Activated naive CD4-positive, alpha-beta T cell treated with Interleukin-2 at 50 U/mL for 16 hours (primary cell): ENCODE measurements at places on chromosomes 7 and 10.
A peak's percentile ranks its signal among the peaks of the same experiment; 100 is the strongest.

GRCh38 chr10:109071539-109071938 is 851.8 kb downstream of the XPNPEP1 start:
- DNase-seq: no peak

DNA sequence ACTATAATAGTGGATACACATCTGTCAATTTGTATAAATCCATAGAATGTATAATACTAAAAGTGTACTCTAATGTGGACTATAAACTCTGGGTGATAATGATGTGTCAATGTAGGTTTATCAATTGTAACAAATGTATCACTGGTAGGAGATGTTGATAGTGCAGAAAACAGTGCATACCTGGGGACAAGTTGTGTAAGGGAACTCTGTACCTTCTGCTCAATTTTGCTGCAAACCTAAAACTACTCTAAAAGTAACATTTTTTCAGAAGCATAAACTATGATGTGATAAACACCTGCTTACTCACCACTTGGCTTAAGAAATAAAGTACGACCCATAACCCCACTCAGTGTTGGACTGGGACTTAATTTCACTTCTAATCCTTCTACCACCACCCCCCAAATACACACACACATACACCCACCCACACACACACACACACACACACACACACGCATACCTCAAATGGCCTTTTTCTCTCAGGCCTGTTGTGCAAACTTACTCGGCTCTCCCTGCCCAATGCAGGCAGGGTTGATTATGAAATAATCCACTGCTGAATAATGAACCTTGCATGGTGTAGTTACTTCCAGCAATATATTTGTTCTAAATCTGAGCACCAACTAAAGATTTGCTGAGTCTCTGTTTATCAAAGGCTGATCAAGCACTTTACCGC is 154.1 kb upstream of the KMT2E start:
- DNase-seq: no peak

- no peak for DNase-seq
These were observed 190.8 kb downstream of the TRIL start for GRCh38 chr7:28767356-28767755.

GRCh38 chr7:35694161-35694783 is 663 bp downstream of the HERPUD2 start:
- no peak for DNase-seq

GRCh38 chr7:158606671-158607424 is 19.2 kb upstream of the PTPRN2 start:
- no peak for DNase-seq

GRCh38 chr7:90797596-90797995 is 201.5 kb downstream of the CDK14 start:
- no peak for DNase-seq

DNA sequence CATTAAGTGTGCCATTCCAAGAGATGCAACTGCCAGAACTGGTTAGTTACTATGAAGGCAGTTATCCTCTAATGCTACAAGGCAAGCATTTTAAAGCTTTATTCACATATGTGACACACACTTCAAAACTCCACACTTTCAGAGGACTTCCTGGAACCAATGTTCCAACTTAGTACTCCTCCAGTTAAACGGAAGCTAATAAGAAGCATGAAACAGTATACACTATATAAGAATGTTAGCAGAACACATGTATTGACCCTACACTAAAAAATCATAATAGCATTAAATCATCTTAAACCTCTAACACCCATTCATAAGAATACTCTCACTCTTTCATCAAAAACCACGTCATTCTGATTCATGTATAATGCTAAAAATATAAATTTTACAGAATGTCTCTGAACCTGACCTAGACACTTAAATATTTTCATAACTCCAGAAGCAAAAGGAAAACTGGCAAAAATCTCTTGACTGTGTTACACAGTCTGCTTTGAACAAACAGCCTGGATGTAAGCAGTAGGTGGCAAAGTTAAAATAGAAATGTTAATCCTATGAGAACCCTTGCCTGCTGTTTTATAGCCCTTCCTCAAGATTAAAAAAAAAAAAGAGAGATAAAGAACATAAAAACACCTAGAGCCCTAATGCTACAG is 135.0 kb downstream of the SEMA3C start:
- no peak for DNase-seq

DNA sequence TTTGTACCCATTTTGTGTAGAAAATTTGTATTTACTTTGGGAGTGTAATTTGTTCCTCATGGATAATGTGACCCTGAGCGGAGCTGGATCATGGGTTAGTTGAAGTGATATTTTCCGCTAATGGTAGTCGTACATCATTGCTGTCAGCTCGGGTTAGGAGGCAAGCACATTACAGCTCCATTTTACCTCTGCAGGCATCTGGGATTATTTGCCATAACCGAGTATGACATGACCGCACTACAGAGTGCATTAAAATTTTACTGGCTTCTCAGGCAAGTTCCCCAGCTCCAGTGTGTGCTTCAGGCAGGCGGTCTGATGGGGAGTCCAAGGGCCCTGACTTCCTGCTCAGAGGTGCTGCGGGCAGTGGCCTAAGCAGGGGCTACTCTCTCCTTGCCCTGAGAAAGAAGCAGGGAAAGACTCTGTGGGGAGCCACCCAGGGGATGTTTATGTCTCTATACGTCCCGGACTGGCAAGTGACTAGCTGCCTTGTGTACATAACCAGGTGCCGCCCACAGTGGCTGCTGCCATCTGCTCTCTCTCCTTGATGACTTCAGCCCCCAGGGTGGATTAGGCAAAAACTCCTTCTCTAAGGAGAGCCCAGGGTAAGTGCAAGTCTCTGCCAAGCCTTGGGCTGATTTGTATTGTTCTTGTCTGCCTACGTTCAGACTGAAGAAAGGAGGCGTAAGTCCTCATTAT is 685.3 kb upstream of the GALNT17 start:
- no peak for DNase-seq

DNA sequence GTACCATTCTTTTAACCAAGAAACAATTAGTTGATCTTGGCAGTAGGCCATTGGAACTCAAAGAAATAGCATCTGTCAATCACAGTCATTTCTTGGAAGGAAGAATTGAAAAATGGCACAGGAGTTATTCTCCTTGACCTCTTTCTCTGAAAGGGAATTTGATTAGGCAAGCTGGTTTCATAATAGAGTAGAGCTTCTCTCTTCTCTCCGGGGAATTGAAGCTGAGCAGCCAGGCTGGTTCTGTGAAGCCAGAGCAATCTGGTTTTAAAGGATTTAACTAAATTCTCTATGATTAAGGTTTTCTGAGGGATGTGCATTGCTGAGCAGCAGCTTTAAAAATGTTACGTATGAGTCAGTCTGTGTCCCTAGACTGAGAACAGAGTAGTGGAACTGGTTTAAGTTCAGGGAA is 70.2 kb downstream of the AHCYL2 start:
- DNase-seq: no peak

DNA sequence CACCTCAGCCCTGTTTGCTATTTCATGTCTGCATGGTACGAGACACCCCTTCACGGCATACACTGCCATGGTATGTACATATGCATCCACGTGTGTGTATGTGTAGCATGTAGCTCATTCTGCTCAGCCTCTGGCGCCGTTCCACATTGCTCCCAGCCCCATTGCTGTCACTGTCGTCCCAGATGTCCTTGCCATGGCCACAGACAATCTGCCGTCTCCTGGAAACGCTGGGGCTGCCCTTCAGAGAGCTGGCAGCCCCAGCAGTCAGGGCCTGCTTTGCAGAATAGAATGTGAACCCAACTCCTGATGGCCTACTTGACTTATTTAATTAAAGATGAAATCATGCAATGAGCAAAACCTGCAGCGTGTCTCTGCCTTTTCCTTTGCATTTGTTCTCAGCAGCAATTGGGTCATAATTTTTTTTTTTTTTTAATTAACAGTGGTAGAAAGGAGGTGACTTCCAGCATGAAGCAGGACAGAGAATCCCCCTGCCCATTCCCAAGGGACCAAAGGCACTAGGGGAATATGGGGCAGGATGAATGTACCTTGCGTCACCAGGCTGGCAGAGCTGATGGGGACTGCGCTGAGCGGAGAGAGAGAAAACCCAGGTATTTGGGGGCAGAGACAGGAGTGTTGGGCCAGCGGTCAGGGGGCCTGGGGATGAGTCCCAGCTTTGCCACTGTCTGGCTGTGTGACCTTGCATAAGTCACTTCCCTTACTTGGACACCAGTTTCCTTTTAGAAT is 49.2 kb downstream of the CHST3 start:
- DNase-seq: no peak

DNA sequence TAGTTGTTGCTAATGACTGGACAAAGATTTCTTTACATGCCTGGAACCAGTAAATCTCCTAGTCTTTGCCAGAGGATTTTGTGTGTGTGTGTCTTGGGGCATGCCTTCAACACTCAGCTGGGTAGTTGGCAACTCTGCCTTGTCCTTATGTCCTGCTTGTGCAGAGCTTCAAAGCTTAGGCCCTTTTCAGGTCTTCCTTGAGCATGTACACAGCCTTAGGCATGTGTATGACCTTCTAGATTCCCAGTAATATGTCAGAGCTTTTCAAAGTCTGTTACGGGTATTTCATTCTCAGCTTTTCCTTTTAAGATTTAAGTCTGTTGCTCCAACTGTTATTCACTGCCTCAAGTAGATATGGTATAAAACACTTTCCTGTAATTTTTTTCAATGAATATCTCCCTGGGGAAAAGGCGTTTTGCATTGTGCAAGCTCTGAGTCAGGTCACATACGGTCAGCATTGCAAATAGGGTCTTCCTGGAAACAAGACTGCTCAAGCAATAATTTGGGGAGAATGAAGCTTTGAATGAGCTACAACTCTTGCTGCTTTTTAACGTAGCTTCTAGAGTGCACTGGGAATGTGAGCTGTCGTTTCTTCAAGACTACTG is 25.5 kb downstream of the SHOC2 start:
- no peak for DNase-seq

- DNase-seq: no peak
These were observed 20.5 kb downstream of the TRIM4 start for GRCh38 chr7:99898836-99899235.

GRCh38 chr7:87206361-87206760 is 13.2 kb downstream of the TMEM243 start:
- DNase-seq: no peak

DNA sequence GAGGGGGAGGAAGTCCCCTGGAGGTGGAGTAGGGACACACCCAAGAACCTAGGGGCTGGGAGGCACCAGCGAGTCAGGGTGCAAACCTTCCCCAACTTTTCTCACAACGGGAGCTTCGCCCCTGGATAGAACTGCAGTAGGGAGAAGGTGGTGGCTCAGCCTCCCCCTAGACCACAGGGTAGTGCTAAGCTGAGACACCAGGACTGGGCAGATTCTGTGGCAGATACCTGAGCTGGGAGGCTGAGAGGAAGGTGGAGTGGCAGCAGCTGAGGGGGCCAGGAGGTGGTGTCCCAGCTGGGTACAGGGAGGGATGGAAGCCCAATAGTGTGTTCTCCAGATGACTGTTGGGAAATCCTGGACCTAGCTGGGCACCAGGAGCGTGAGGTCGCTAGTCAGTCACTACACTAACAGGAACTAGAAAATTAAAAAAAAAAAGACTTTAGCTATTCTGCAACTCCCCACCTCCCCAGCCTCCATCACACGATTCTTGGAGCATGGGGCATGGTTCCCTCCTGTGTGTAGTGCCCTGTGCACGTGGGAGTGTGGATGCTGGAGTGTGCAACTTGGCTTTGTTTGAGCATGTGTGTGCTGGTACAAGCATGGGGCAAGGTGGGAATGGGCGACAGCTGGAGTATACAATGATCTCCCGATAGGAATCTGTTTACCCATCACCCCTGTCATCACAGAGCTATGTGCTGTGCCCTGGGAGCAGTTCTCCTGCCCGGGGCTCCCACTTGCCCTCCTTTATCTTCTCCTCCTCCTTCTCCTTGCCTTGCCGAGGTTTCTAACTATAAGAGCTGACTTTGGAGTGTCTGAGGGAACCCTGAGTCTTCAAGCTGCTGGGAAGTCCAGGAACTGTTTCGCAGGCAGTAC is 8.8 kb upstream of the TRPV6 start:
- no peak for DNase-seq

GRCh38 chr10:35136263-35136815 is 9.7 kb downstream of the CREM start:
- DNase-seq: no peak

DNA sequence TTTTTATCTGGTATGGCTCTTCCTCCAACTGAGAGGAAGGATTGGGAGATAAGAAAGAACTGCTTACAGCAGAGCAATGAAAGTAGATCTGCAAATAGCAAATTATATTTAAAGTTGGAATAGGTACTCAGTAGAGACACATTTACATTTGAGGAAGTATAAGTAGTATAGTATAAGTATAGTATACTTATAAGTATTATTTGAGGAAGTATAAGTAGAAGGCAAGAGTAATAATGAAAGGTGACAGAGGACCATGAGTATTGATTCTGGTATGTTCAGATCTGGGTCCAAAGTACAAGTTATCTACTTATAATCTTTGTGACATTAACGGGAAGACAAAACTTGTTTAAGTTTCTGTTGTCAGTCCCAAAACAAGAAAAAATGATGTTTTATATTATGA is 527.6 kb upstream of the SORCS1 start:
- DNase-seq: no peak

DNA sequence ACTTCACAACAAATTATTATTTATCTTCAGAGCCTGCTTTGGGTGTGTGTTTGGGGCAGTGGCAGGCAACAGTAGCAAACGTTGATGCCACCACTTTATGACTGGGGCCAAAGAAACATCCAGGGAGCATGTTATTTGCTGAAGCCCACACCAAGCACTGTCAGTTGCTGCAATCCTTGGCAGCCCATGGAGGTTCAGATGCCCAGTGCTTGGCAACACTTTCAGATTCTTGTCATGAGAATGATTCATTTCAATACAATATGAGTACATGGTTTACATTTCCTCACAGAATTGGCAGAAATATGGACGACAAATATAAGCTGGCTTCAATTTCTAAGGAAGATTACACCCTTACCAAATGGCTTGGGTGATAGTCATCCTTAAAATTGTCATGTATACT is 46.5 kb upstream of the GLI3 start:
- no peak for DNase-seq

GRCh38 chr7:140007051-140007690 is 55.6 kb downstream of the PARP12 start:
- DNase-seq: no peak

GRCh38 chr7:101733713-101734475 is 83.5 kb upstream of the CUX1 start:
- DNase-seq: no peak

DNA sequence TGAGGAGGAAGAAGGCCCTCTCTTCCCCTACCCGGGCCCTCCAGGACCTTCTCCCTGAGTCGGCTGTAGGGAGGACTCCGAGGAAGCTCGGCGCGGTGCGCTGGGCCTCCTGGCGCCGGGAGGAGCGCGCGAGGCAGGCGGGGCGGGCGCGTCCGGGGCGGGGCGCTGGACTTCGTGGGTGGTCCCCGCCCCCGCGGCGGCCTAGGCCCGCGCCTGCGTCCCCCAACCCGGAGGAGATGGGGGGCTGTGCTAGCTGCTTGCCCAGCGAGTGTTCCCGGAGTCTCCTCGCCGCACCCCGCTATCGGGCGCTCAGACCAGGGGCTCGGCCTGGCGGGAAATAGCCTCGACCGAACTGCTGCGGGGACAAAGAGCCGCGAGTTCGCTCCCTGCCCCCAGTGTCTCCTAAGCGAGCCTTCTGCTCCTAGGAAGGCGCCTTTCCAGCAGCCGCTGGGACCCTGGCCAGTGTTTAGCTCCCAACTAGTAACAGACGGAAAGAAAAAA is 19.2 kb upstream of the SMO start:
- DNase-seq: peak; percentile 34
